Astrocyte of the hippocampus (primary cell): ENCODE measurements at places on chromosomes 7 and 10.

DNA sequence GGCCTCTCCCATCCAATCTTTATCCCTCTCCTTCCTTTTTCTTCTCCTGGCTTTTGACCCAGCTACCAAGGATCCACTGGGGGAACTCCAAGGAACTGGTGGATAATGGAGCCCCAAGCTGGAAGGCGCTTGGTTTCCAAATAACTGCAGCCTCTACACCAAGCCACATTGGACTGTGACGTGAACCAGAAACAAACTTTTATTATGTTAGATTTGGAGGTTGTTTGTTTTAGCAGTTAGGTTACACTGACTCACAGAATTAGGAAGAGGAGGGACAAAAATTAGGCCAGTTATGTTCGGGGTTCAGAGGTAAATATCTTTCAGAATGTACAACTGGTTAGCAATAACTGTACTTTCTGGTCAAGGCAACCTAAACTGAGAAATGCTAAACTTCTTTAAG is 21.3 kb upstream of the ANK3 start:
- DNase-seq = no peak

DNA sequence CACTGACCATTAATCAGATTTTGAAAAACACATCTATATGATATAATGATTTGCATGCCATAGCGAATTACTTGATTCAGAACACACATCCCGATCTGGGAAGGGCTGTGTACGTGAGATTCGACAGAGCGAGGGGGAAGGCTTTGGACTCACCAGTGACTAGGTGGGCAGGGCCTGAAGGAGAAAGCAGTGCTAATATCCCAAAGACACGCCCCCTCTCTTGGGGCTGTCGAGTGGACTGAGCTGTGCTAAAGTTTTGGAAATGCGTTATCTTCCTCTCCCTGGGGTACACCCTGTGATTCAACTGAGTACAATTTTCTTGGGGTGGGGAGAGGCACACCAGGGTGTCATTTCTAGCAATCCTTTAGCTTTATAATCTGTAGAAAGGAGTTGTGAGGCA is 1.8 kb downstream of the LRRC17 start:
- peak; percentile 73 for DNase-seq

GRCh38 chr10:130587718-130588117 is 451.5 kb downstream of the GLRX3 start:
- no peak for DNase-seq

DNA sequence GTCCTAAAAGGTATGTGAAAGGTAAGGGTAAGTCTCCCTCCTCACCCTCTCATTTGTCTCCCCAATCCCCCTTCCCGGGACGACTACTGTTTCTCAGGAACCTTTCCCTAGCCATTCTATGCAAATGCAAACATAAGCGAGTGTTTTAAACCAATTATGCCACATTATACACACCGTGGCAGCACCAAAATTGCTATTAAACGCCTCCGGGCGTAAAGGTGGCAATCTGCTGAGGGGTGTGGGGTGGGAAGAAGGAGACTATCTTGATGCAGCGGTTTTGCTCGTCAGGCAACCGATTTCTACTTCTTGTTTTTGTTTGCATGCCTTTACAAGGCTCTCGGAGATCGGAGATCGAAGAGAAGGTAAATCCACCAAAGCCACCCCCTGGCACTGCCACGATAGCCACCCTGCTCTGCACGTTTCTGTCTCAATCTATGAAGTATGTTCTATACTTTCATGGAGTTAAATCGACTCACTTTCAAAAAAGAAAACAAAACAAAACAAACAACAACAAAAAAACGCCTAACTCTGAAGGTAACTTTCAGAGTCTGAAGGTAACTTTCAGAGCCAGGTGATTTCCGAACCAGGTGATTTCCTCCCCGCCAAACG is 46.0 kb upstream of the CDK1 start:
- no peak for DNase-seq

DNA sequence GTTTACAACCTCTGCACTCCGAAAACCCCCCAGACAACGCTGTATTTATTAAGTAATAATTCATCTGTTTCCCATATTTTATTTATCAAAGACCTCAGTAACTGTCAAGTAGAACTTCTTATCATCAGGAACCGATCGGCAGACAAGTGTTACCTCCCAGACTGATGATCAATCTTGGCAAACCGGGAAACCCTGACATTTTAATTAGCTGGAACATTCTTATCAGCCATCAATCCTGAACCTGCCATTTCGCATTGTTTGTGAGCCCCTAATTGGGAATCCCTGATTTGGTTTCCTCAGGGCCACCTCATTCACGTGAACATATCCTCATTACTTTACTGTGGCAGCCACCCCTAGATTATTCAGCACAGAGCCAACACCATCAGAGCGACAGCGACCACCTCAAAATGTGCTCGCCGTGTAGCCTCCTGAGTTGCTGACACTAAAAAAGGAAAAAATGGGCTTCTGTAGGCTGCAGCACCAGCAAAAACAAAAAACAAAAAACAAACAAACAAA is 93.6 kb upstream of the SDK1 start:
- DNase-seq = no peak

DNA sequence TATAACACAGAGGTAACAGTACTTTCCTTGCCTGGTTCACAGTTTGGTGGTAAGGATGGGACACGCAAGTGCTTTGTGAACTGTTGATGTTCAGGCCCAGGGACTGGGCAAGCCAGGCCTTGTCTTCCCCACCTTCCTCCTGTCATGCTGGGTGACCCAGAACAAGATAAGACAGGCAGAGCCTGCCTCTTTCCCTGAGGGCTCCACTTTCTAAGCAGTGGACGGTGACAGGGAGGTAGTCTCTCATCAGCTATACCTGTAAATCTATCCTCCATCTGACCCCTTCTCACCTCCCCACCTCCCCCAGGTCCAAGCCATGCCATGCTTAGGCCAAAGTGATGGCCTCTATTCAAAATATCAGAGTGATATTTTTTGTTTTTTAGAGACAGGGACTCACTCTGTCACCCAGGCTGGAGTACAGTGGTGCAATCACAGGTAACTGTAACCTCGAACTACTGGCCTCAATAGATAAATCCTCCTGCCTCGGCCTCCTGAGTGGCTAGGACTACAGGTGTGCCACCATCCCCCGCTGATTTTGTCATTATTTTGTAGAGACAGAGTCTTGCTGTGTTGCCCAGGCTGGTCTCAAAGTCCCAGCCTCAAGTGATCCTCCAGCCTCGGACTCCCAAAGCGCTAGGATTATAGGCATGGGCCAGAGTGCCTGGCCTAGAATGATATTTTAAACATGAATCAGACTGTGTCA is 42.8 kb downstream of the PDLIM1 start:
- DNase-seq = no peak

- peak; percentile 76 for DNase-seq
These were observed 110.6 kb upstream of the EFCAB10 start for GRCh38 chr7:105691680-105692564.

DNA sequence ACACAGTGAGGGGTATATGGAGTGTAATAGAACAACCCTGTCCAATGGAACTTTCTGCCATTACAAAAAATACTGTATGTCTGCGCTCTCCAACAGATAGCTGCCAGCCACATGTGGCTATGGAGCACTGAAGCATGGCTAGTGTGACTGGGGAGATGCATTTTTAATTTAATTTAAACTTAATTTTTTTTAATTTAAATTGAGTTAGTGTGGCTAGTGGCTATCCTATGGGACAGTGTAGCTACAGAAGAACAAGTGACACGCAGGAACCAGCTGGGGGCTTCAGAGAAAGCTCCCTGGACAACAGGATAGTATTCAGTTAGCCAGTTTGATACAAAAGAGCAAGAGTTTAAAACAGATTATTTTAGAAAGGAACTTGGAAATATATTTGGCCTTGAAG is 408.0 kb downstream of the THSD7A start:
- no peak for DNase-seq

DNA sequence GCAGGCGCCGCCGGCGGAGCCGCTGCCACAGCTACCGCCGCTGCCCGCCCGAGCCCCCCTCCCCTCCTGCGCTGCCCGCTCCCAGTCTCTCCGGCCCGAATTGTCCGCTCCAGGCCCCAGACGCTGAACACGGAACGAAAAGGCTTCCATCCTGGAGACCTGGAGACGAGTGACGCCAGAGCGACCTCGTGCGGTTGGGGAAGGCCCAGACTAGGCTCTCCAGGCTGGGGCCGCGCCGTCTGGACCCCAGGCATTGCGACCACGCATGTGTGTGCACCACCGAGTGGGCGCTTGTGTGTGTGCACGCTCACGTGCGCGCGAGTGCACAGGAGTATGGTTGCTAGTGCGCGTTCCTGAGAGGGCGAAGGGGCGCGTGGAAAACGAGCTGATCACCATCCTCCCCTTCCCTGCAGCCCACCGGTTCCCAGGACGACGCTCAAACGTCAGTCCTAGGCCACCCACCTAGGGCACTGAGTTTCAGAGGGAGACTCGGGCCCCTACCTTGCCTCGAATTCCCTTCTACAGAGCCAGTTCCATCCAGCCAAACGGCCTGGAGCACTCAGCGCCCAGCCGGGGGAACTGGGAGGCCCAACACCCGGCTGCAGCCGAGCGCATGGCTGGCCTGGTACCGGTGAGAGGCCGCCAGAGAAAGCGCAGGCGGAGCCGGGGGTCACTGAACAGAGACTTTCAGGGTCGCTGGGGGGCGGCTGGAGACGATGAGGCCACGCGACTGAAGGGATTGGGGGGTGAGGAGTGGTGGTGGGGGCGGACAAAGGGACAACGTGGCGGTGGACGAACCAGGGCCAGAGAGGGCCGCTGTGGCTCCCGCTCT is 11.6 kb downstream of the LBX1 start:
- peak; percentile 73 for DNase-seq

- DNase-seq = peak; percentile 27
These were observed 113.0 kb downstream of the PDE1C start for GRCh38 chr7:31957090-31957720.

DNA sequence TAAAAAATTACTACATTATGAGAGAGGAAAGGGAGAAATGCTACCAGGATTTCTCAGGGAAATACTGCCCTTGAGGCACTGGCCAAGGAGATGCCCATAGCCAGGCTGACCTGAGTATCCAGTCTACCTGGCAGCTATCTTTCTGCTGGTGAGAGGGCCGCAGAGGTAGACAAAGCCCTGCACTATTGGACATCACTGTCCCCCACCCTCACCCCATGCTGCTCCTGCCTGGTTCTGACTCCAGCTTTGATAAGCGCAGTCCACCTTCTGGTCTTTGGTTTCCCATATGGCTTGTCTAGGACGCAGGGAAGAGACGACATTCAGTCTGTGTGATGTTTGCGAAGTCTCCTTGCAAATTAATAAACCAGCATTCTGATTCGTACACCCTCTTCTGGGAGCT is 3.7 kb downstream of the ITPRIP start:
- no peak for DNase-seq

DNA sequence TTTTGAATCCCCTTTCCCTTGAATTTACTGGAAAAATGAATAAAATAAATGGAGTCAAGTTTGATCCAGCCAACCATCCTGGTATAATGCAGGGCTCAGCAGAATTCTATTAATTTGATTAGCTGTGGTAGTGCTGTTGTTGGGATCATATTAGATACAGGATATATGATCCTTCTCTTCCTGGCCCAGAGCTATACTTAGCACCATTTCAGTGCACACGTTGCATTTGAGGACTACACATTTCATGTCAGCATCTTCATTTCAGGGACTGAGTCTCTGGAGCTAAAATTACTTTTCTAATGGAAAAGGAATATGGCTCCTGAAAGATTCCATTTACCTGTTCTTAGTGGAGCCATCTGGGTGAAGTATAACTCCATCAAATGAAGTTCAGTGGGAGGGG is 240.3 kb downstream of the BMPER start:
- no peak for DNase-seq
